ENCODE measurements at places on chromosomes 2 and 18.

- DNase-seq, result no peak
Observed at GRCh38 chr2:78890935-78891334, 134.6 kb upstream of the REG3G start.

- no peak for DNase-seq
Observed at GRCh38 chr18:59701272-59701671, 4.0 kb upstream of the CCBE1 start.

GRCh38 chr18:27428120-27428519 is 243.0 kb upstream of the CHST9 start:
- DNase-seq, result no peak

DNA sequence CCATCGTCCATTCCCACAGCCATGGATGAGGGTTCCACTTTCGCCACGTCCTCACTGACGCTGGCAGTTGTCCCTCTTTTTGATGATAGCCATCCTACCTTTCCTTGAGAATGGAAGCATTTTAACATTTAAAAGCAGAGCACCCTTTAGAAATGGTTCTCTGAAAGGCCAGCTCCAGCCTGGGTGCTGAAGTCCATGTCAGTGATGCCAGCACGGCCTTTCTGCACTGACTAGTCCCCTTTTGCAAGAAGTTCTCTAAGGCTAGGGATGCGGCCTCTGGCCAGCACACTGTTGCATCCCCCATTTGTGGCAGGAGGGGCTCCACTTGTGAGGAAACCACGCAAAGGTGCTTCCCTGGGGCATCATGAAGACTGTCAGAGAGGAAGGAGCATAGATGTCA is 203.5 kb downstream of the MGAT5 start:
- no peak for DNase-seq

DNA sequence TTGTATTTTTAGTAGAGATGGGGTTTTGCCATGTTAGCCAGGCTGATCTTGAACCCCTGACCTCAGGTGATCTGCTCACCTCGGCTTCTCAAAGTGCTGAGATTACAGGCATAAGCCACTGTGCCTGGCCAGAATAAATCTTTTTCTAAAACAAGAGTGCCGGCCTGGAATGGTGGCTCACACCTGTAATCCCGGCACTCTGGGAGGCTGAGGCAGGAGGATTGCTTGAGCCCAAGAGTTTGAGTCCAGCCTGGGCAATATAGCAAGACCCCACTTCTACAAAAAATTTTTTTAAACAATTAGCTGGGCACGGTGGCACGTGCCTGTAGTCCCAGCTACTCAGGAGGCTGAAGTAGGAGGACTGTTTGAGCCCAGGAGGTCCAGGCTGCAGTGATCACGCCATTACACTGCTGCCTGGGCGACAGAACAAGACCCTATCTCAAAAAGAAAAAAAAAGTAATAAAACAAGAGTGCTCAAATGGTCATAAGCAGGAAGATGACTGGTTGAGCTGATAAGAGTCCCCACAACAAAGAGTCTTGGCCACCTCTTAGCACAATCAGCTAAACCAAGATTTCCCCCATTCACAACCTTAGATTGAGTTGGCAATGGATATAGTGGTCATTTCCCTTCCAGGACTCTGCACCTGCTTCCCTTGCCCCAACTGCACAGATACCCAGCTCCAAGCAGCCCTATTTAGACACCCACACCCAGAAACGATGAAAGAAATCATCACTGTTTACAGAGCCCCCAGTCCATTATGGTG is 5.8 kb upstream of the UCN start:
- DNase-seq, result no peak
